Fibroblast of the aortic adventitia (primary cell): ENCODE measurements at places on chromosomes 16 and 17. TPM values are rescaled to one million over a fixed set of nuclear protein-coding genes. Genes with fewer than 3 reads are reported as not detected.

Gene PDILT
- not detected in 2 replicates for total RNA-seq

Gene FOXC2
- total RNA-seq = 5.2 TPM in 1 of 2 replicates, not detected in the other

DNA sequence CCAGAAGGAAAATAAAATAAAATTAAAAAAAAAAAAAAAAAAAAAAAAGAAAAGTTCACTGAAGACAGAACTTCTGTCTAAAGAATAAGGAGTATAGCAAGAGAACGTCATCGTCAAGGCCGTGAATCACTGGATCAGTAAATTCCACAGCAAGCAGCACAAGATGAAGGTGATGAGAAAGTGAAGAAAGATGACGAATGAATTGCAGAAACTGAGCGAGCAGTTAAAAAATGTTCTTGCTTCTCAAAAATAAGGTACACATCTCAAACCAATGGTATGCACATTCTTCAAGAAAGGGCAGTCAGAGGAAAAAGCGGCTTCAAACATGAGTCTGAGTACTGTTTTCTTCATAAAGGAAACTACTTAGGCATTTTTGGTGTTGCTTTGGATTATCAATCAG lies 104.7 kb downstream of the SMG6 start:
- DNase-seq = peak; percentile 58

Gene SPEM3
- total RNA-seq = 0.25 TPM in 1 of 2 replicates, not detected in the other

GRCh38 chr17:33330877-33331276 lies 37.8 kb upstream of the ASIC2 start:
- no peak for DNase-seq

GRCh38 chr16:2366660-2367309 lies 26.3 kb upstream of the ABCA3 start:
- no peak for DNase-seq

Gene TBC1D3E
- not detected in 2 replicates for total RNA-seq

GRCh38 chr16:58384437-58385055 lies 7.7 kb upstream of the GINS3 start:
- DNase-seq = no peak

GRCh38 chr16:87583453-87584131 lies 18.7 kb upstream of the JPH3 start:
- peak; percentile 71 for DNase-seq

Gene ABCA3
- total RNA-seq = 1.8 and 2.4 TPM in 2 replicates

GRCh38 chr17:74305865-74306654 lies 20.0 kb upstream of the KIF19 start:
- DNase-seq = no peak

Gene CCL5
- total RNA-seq = not detected in 2 replicates

Gene HOXB8
- 0.09 TPM in 1 of 2 replicates, not detected in the other for total RNA-seq

DNA sequence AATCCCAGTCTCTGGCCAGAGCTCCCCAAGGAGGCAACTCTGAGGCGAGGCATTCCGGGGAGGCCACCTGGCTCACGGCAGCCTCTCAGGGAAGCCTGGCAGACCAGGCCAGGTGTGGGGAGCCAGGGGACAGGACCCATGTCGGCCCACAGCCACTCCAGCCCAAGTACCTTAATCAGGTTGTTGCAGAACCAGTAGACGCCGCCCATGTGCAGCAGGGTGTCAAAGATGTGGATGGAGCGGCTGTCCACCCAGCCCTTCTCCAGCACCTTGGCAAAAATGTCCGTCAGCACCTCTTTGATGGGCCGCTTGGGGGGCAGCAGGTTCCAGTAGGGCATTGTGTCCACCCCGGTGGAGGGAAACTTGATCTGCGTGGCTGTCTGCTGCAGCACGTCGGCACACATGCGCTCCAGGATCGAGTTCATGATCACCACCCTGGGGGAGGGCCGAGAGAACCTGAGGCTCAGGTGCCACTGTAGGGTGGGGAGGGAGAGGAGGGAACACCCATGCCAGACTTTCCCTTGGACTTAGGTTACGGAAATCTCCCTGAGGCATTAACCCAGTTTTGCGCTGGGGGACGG lies 7.8 kb downstream of the CSF3 start:
- no peak for DNase-seq

DNA sequence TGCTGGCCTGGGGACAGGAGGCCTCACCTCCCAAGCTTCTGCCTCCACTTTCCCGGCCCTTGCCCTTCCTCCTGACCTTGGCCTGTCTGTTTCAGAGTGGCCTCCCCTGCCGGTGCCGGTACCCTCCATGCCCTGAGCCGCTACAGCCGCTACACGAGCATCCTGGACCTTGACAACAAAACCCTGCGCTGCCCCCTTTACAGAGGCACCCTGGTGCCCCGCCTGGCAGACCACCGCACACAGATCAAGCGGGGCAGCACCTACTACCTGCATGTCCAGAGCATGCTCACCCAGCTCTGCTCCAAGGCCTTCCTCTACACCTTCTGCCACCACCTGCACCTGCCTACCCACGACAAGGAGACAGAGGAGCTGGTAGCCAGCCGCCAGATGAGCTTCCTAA lies 7.4 kb downstream of the SMCR8 start:
- no peak for DNase-seq

DNA sequence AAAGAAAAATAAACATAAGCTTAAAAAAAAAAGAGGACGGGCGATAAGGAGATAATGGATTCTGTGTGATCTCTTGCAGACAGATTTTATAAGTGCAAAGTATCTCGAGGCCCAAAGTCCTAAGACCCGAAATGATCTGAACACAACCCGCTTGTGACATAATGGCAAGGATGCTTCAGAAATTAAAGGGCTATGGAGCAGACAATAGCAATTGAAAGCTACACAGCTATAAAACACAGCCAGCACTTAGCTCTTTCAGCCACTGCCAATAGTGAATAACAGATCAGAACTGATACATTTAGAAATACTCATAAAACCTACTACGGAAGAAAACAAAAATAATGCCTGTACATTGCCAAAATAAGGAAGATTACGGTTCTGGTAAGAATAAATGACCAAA lies 117.5 kb downstream of the ZFHX3 start:
- no peak for DNase-seq

- DNase-seq = no peak
Observed at GRCh38 chr17:67765623-67766022, 47.9 kb downstream of the NOL11 start.

- no peak for DNase-seq
Observed at GRCh38 chr16:27431773-27432532, 30.0 kb downstream of the IL21R start.

DNA sequence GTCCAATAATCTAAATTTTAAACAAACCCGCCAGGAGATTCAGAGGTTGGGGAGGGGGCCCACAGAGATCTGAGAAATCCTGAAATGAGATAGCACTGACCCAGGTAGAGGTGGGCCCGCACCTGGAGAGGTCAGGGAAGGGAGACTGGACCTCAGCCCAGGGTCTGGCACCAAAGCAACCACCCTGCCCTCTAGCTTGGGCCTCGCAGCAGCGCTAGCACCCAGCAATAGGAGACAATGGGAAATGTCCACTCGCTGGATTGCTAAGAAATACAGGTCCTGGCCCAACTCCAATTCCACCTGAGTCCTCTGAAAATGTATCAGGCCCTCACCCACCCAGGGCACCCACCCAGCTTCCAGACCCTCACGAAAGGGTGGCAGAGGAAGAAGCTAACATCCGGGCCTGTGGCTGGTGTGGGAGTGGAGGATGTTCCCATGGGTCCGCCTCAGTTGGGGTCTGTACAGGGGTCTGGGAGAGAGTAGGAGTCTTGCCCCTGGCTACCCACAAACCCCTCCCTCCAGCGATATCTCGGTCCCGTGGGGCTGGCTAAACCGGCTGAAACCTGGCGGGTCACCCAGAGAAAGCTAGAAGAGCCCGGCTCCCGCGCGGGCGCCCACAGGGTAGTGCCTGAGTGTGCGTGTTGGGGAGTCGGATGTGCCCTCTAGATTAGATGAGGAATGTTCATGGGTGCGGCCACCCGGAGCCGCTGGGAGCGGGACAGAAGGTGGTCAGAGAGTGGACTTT lies 1.1 kb downstream of the PLLP start:
- DNase-seq = no peak

Gene JPH3
- not detected in 2 replicates for total RNA-seq

GRCh38 chr17:32772453-32773025 lies 104.4 kb downstream of the MYO1D start:
- no peak for DNase-seq

Gene SEPTIN1
- total RNA-seq = 0.09 TPM in 1 of 2 replicates, not detected in the other

DNA sequence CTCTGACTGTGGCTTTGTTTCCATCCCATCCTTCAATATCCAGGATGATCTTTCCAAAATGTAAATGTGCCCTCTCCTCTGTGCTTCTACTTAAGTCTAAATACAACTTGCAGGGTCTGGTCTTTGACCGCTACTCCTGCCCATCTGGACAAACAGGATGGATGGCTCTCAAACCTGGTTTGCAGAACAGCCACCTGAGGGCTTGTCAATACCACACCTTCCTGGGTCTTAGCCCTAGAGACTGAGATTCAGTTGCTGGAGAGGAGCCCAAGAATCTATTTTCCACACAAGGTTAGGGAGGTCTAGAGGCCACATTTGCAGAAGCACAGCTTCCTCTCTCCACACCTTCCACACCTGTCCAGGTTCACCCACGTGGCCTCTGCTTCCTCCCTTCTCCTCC lies 1.9 kb upstream of the GRB7 start:
- no peak for DNase-seq

- DNase-seq = no peak
Observed at GRCh38 chr17:47057830-47058229, 78.8 kb upstream of the RPRML start.

GRCh38 chr16:68646953-68647659 lies 2.0 kb downstream of the CDH3 start:
- no peak for DNase-seq

GRCh38 chr17:28471531-28472342 lies 1.7 kb upstream of the SLC13A2 start:
- no peak for DNase-seq

Gene GSDMA
- total RNA-seq = not detected in 2 replicates

DNA sequence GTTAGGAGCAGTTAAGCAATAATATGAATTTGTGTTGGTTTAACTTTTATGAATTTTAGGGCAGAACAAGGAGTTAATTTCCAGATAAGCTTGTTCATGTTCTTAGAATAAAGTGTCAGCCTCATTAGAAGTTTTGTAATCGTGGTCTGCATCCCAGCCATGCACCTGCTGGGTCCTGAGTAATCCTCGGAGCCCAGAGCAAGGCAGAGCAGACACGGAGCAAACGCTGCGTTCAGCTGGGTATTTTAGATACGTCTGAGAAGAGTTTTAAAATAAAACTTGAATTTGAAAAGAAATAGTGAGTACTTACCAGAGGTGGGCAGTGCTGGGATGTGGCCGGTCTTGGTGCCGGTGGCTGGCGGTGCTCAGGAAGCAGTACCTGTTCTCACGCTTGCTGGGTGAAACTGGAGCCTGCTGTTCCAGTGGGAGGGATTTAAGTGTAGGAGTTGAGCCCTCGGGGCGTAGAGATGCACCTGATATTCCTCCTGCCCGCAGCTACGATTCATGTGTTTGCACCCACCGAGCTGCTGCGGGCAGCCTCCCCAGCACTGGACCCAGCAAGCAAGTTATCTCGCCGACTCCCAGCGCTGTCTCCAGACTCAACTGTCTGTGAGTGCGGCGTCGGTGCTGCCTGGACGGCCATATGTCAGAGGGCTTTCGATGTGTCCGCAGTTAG lies at the start of gene ZNF750:
TSS of gene ZNF750 (minus strand) at position 406 of the 676 bp plus-strand sequence. CDS start 7,568 bp downstream, outside the sequence.
- DNase-seq = no peak

- no peak for DNase-seq
Observed at GRCh38 chr17:40351359-40352236, 12.9 kb downstream of the GJD3 start.

Gene C17orf78
- total RNA-seq = not detected in 2 replicates

Gene TEPSIN
- total RNA-seq = 3.4 and 13.3 TPM in 2 replicates

GRCh38 chr17:61259360-61259759 lies 140.3 kb upstream of the TBX2 start:
- no peak for DNase-seq

GRCh38 chr17:42142371-42142896 lies 12.4 kb downstream of the RAB5C start:
- peak; percentile 57 for DNase-seq

GRCh38 chr17:43892647-43892952 lies 14.7 kb downstream of the MPP2 start:
- DNase-seq = peak; percentile 11

- no peak for DNase-seq
Observed at GRCh38 chr16:83147244-83147643, 520.5 kb downstream of the CDH13 start.

- peak; percentile 87 for DNase-seq
Observed at GRCh38 chr17:34307110-34307509, 12.1 kb upstream of the CCL8 start.

DNA sequence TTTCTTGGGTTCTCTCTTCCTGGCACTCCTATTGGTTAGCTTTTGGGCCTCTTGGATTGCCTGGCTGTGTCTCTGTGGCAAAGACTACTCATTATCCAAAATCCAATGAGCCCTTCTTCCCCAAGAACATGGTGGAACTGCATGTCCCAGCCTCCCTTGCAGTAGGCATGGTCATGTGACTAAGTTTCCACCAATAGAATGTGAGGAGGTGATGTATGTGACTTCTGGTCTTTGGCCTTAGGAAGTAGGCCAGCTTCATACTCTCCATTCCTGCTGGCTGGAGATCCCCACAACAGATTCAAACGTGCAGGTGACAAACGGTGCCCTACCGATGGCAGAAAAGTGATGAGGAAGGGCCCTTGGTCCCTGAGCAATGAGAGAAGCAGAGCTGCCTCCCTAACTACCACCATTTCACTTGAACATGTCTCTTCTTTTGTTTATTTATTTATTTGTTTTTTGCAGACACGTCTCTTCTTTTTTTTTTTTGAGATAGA lies 17.3 kb upstream of the SPN start:
- DNase-seq = peak; percentile 19

DNA sequence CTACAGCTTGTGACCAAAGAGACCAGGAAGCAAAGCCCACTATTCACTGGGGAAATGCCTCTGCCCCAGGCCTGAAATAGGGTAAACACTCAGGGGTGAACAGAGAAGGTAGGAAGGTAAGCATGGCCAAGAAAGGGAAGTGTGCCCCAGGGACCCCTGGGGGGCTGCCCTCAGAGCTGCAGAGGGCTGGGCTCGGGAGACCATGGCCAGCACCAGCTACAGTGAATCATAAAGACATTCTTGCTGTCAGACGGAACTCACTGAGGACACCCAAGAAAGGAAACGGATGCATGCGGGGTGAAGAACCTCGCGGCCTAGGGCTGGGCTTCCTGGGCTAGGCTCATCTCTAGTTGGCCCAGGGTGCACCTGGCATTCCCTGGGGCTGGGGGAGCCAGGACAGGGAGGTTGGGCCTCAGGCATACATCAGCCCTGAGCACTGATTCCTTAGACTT lies 9.6 kb downstream of the HIC1 start:
- DNase-seq = no peak

GRCh38 chr17:45092911-45093430 lies 31.9 kb downstream of the NMT1 start:
- DNase-seq = peak; percentile 99

GRCh38 chr16:10938796-10939648 lies 3.2 kb downstream of the DEXI start:
- DNase-seq = no peak

- DNase-seq = peak; percentile 39
Observed at GRCh38 chr17:19003543-19004420, 782 bp downstream of the FAM83G start.

DNA sequence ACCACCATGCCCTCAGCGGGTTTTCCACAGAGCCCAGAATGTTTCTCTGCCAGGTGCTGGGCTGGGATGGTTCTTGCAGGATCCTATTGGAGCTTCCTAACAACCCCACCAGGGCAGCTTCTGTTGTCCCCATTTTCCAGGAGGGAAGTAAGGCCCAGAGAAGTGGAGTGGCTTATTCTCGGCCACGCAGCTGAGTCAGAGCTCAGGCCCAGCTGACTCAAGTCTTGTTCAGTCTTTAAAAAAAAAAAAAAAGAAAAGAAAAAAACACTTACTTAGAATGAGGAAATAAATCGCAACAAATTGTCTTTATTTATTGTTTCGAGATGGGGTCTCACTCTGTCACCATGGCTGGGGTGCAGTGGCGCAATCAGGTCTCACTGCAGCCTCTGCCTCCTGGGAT lies 413.0 kb downstream of the CPPED1 start:
- peak; percentile 16 for DNase-seq

Gene TPSG1
- total RNA-seq = not detected in 2 replicates

Gene SLC52A1
- 0.09 and 0.25 TPM in 2 replicates for total RNA-seq
